CD4-positive, alpha-beta T cell treated with Interleukin-4 for 4 hours (primary cell): ENCODE measurements at places on chromosomes 11 and 22.
A peak's percentile ranks its signal among the peaks of the same experiment; 100 is the strongest.

DNA sequence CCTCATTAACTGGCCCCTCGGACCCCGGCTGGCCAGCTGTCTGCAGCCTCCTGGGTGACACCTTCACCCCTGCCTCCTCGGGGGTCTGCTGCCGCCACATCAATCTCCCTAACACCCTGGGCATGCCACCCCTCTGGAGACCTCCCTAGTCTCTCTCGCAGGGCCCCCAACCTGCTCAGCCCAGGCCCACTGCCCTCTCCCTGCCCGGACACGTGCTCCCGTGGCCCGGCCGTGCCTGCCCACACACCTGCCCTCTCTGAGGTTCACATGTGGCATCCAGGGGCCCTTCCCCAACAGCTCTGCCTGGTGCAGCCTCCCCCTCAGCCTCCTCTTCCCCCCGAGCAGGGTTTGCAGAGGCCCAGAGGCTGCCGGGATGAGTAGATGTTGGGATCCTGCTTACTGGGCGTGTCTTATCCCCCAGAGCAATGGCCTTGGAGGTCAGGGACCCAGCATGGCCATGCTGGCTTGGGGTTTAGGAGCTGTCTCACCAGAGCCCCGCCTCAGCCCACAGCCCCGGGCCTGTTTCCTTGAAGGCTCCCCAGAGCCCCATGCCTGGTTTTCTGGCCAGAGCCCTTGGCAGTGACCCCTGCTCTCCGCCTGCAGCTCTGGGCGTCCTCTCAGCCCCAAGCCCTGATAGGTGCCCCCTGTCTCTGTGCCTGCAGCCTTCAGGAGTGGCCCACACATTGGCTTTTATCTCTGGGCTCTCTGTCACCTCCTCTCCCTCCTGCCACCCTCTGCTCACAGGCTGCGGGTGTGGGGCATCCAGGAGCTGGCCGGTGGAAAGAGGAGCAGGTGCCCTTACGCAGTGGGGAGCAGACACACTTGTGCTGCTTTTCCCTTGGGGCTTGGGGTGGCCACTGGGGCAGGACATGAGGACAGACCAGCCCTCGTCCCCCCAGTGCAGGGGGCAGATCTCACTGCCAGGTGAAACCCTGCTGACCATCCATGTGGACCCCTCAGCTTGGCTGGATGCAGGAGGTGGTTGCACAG lies 25.7 kb upstream of the SEPTIN5 start:
- no peak for DNase-seq

DNA sequence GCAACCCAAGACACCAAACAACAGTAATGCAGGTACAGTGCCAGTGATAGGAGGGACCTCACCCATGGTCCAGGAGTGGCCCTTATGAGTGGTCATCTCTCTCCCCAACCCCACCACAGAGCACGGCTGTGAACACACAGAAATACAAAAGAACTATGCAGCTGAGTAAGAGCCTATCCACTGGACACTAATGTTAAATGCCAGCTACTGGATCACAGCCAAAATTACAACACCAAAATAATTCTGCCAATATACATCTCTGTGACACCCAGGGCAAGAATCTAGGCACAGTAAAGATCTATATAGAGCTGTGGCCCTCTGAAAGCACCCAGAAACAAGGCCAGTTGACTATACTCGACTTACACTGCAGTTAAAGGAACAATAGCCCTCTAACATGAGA lies 22.8 kb upstream of the GPR83 start:
- DNase-seq = no peak

DNA sequence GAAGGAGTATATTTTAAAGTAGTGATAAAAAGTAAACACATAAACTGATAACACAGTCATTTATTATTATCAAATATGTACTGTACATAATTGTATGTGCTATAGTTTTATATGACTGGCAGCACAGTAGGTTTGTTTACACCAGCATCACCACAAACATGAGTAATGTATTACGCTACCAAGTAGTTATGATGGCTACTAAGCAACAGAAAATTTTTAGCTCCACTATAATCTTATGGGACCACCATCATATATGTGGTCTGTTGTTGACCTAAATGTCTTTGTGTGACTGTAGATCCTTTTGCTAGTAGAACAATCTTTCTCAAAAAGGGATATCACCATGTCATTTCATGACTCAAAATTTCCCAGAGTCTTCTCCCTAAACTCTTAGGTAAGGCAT lies 93.5 kb downstream of the LARGE2 start:
- no peak for DNase-seq

- no peak for DNase-seq
Measured at GRCh38 chr11:77530879-77531278, 57.0 kb upstream of the PAK1 start.

- no peak for DNase-seq
Measured at GRCh38 chr11:77431813-77432212, 42.1 kb downstream of the PAK1 start.

- DNase-seq = no peak
Measured at GRCh38 chr22:46910624-46911023, 148.2 kb downstream of the TBC1D22A start.

GRCh38 chr11:79482800-79483199 lies 42.0 kb upstream of the TENM4 start:
- no peak for DNase-seq

DNA sequence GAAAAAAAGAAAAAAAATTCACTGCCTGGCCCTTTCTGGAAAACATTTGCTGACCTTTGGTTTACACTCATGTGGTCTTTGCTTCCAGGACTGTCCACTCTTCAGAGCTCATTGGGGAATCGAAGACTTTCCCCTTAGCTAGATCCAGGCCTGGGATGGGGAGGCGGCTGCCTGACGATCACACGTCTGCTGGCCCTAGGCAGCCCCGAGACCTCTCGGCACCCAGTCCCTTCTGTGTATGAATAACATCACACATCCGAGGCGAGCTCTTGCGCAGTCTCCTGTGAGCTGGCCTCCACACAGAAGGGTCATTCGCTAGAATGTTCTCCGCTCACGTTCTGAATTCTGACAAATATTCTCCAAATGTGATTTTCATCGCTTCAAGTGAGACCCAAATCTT lies 25.7 kb upstream of the GAL start:
- no peak for DNase-seq

DNA sequence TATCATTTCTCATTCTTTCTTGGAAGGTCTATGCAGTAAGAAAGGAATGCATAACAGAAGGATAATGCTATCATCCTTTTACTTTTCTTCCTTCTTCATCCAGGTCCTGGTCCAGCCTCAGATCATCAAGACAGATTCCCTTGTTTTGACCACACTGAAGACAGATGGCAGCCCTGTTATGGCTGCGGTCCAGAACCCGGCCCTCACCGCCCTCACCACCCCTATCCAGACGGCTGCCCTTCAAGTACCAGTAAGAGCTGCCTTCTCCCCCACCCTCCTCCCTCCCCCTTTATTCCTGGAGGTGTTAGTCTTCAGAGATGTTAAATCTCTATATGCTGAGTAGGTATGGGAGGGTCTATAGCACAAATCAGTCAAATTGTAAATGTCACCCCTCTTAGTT lies 37.9 kb downstream of the SREBF2 start:
- DNase-seq = no peak

GRCh38 chr11:130480186-130480585 lies 31.7 kb downstream of the ADAMTS15 start:
- no peak for DNase-seq

GRCh38 chr11:19557720-19558140 lies 154.9 kb upstream of the NAV2 start:
- DNase-seq = peak; percentile 61

GRCh38 chr11:115464269-115464668 lies 39.9 kb downstream of the CADM1 start:
- no peak for DNase-seq

- no peak for DNase-seq
Measured at GRCh38 chr22:17563936-17564391, 666 bp downstream of the SLC25A18 start.

GRCh38 chr11:34192481-34193401 lies 87.3 kb downstream of the NAT10 start:
- DNase-seq = no peak

DNA sequence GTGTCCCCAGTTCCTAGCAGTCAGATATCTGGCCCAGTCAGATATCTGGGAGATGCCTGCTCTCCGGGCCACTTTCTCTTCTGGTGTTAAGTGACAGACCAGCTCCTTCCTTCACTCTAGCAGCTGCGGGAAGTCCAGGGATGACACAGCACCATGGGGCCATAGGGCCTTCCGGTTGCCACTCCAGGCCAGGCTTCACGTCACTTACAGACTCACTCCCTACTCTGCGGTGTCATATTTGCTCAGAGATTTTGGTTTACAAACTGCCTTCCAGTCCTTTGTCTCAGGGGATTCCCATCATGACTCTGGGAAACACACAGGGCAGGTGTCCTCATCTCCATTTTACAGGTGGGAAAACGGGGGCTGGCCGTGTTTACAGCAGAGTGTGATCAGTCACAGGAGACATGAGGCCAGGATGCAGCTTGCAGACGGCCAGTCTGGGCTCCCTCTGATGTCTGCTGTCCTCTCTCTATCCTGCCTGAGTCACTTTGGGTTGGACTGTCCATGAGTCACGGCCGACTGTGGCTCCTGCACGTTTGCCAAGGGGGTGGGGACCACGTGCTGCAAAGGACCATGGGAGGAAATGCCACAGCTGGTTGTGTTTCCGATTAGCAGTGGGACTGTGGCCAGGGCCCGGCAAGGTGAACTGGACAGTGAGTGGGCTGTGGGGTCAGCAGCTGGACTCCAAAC lies 8.2 kb upstream of the TBC1D22A start:
- peak; percentile 61 for DNase-seq

GRCh38 chr11:64263021-64263946 lies 12.0 kb downstream of the PLCB3 start:
- no peak for DNase-seq

DNA sequence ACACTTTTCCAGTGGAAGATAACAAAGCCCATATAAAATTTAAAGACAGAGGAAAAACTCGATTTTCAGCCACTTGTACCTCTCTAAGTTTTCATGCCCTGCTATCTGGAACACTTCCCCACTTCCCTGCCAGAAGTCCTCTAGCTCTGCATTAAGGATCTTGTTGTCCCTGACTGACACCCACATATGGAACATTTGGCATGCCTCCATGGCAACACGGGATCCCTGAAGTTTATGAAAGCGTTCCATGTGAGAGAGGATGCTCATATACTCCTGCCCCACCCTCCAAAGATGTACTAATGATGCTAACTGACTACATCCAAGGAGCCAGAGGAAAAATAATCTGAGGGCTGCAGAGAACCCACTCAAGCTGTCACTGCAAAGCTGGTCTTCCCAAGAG lies 8.8 kb upstream of the C11orf91 start:
- no peak for DNase-seq

DNA sequence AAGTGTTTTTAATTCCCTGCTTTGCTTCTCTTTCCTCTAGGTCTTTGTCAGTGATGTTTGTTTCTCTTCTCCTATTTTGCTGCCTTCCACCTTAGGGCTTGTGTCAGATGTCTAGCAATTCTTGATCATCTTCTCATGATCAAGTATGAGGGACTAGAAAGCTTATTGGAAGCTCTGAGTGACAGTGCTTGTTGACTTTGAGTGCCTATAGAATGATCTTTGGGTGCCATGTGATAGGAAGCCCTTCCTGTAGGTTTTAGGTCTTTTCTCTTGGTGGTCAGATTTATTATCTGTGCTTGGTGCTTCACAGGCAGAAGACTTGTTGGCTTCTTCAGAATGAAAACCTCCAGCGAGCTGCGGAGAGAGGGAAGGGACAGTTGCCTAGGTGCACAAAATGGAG lies 43.1 kb downstream of the BSX start:
- no peak for DNase-seq

GRCh38 chr11:11025087-11025486 lies 167.2 kb upstream of the ZBED5 start:
- DNase-seq = no peak

DNA sequence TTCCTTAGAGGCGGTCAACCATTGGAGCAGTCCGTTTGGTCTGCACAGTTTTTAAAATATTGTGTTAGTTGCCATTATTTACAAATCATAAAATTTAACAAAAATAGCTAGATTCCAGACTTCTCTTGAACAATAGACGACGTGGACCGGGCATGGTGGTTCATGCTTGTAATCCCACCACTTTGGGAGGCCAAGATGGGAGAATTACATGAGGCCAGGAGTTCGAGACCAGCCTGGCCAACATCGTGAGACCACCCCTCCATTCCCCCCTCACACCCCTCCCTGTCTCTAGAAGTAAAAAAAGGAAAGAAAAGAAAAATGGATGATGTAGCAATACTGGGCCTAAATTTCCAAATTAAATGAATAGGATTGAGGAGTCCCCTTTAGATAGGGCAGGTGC lies 965 bp downstream of the SLC37A2 start:
- no peak for DNase-seq
